NCI-H2227 treated with DMSO at 0.1 percent for 48 hours (cell line): ENCODE measurements at places on chromosomes 3 and 15.

GRCh38 chr15:45604326-45604725 lies 17.1 kb downstream of the BLOC1S6 start:
- DNase-seq, result no peak

GRCh38 chr3:143171141-143171980 lies 51.8 kb downstream of the CHST2 start:
- no peak for DNase-seq

- DNase-seq, result no peak
These were observed 140.9 kb downstream of the AQP9 start for GRCh38 chr15:58279106-58279505.

GRCh38 chr3:192237992-192238608 lies 489.2 kb downstream of the FGF12 start:
- no peak for DNase-seq

GRCh38 chr3:122916084-122916483 lies 111.5 kb downstream of the SEMA5B start:
- DNase-seq, result no peak

DNA sequence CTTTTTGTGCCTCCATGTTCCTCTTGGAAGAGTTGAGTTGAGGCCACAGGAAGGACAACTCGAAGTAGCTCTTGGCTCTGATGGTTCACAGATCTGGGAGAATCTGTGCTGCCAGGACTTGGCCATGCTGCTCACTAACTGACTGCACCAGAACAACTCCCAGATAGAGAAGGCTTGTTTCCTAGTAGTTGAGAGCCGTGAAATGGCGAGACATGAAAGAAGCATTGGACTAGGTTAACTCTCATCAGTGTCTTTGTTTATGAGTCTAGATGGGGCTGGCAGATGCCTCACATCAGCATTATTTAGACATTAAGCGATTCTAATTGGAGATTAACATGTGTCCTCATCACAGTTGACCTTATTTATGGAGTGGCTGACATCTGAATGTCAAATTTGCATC lies 92.9 kb upstream of the AGBL1 start:
- no peak for DNase-seq

DNA sequence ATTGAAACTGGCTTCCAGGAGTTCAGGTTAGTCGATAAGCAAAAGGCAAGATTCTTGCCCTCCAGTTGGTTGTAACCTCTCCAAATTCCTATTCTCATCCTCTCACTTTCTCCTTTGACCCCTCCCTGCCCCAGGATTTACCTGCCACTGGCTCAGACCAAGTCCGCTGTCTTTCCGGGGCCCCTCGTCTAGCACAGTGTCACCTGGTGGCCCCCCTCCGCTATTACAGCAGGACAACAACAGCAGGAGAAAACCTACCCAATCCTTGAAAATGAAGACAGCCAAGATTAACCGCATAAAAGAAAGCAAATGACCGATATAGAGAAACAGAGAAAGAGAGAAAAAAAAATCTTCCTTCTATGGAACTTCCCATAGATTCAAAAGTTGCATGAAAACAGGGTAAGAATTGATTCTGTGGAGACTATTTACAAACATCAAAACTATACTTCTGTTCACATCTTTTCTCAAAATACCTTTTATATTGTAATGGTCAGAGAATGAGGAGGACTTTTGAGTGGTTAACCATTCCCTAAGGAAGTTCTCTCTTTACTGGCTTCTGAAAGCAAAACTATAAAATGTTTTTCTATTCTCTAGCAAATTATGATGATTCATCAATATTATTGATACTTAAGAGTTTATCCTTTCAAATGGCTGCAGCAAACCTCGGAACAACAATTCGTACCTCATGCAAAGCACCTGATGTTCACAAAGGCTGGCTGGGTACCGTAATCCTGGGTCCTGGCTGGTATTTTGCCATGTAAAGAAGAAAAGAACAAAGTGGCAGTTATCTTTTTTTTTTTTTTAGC lies 10.0 kb upstream of the ST8SIA2 start:
- DNase-seq, result no peak

DNA sequence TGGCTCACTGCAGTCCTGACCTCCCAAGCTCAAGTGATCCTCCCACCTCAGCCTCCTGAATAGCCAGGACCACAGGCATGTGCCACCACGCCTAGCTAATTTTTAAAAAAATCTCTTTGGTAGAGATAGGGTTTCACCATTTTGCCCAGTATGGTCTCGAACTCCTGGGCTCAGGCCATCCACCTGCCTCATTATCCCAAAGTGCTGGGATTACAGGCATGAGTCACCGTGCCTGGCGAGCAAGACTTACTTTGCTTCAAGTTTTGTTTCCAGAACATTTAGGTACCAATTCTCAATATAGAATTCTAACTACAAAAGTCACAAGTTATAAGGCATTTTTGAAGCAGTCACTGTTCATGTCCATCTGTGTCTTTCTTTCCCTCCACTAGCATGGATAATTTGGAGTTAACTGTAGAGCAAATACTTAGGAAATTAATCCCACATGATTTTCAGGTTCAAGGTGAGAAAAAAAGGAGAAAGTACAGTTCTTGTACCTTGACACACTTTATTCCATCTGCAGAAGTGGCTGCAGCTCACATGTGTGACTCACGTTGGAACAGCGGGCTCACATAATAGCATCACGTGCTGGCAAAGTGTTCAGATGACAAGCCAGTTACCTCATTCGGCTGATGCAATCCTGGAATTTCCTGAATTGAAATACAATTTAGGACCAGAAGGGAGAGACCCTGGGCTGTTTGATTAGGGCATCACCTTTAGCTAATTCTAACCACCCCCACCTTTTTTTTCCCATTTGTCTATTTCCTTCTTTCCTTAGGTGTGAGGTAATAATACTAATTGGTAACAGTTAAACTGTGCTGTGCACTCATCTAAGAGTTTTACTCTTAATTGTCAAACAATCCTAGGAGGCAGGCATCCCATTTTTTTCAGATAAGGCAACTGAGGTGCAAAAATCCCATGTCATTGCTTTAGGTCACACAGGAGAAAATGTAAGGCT lies 46.9 kb upstream of the NEDD4 start:
- no peak for DNase-seq

DNA sequence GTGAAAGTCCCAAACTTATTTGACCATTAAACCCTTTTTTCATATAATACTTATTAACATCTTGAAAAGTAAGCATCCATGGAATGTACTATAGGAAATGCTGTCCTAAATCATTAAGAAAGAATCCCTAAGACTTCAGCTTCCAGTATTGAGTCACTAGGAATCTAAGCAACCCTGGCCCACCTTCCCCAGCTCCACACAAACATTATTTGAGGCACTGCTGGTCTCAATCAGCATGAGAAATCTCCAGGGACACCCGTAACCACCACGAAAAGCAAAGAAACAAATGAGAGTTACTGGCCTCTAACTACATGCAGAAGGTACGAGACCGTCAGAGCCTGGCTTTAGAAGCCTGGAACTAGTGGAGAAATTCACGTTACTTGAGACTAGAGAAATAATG lies 68.2 kb downstream of the POLQ start:
- no peak for DNase-seq

GRCh38 chr3:124201786-124202185 lies 209.9 kb upstream of the ROPN1 start:
- DNase-seq, result no peak

DNA sequence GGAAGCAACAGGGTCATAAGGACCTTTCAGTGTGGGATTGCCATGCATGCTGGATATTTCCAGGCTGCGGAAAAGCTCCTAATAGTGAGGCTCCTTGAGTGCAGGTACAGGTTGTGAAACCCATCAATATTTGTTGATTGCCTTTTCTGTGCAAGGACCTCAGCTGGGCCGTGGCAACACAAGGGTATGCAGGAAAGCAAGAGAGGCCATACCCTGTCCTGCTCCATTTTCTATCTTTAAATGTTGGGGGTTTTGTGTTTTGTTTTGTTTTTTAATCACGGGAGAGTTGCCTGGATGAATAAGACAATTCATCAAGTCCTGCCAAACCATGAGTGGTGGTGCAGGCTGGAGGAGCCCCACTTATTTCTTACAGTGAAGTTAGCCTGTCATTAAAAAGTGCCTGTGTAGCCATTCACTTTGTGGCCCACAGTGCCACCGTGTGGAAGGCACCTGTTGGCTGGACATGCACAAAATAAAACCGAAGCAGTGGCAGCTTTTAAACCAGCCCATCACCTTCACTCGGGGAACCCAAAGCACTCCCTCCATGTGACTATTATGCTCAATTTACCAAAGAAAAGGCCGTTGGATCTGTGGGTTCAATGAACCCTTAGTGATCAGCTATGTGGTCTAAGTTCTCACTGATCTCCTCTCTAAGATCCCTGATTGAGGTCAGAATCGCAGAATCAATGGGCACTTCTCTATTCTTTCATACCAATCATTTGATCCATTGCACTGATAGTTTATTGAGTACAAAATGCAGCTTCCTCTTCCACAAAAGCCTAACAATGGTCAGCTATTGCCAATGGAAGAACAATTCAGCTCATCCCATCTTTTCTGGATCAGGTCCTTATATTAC lies 42.2 kb downstream of the CLDN18 start:
- DNase-seq, result no peak

- DNase-seq, result no peak
These were observed 7.9 kb downstream of the CCDC71 start for GRCh38 chr3:49158103-49158709.

- DNase-seq, result no peak
These were observed 72.1 kb upstream of the SETMAR start for GRCh38 chr3:4231041-4231440.

DNA sequence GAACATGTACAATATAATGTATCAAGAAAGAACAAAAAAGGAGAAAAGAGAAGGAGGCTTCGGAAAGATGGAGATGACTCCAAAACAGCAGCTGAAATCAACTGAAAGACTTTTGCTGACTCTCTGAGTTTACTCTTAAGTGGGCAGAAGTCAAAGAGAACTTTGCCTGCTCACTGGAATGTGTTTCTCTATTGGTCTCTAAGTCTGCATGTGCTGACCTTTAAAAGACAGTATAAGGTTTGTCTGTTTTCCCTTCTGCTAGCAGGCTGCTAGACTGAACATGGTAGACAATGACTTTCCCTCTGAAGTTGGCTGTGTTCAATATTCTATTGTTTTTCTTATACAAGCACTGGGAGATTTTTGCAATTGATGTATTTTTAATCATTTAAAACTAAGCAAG lies 7.2 kb upstream of the MAP4 start:
- DNase-seq, result no peak

GRCh38 chr3:189792046-189792929 lies 161.1 kb downstream of the TP63 start:
- DNase-seq, result no peak

GRCh38 chr15:69013726-69014406 lies 629 bp upstream of the NOX5 start:
- no peak for DNase-seq

DNA sequence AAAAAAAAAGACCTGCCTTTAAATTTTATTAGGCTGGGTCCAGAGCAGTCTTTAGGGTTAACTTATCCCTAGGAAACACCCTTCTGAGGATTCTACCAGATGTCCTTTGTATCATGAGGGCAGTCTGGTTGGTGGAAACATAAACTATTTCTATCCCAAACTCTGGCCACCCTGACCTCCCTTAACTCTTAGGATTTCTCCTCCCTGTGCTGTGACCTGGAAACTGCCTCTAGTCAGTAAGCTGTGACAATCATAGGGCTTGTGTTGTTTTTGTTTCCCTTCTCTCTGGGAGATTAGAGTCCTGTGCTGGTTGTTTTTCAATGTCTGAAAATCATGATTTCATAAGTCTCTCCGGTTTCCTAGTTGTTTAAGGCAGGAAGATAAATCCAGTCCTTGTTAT lies 78.1 kb downstream of the TNFAIP8L3 start:
- no peak for DNase-seq

- DNase-seq, result no peak
These were observed 152.8 kb downstream of the TIGIT start for GRCh38 chr3:114446600-114446999.

GRCh38 chr15:41885841-41886240 lies 8.0 kb downstream of the SPTBN5 start:
- no peak for DNase-seq
